ENCODE measurements at places on chromosomes 16 and 17.

GRCh38 chr16:4052096-4052495, 64.1 kb downstream of the ADCY9 start:
- DNase-seq: no peak

DNA sequence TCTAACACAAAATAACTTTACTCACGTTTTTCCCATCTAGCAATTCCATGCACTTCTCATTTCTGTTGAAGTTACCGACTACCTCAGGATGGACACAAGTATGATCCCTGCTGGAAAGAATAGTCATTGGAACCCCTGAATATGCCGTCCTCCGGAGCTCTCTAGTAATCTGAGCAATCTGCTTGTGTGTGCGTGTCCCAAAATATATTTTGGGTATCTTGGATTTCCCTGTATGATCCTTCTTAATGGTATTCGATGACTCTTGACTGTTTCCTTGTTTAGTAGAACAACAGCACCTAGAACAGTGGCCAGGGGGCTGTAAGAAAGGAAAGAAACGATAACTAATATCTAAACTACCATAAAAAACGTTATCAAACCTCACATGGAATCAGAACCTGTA, 54.9 kb downstream of the BRIP1 start:
- DNase-seq: no peak

DNA sequence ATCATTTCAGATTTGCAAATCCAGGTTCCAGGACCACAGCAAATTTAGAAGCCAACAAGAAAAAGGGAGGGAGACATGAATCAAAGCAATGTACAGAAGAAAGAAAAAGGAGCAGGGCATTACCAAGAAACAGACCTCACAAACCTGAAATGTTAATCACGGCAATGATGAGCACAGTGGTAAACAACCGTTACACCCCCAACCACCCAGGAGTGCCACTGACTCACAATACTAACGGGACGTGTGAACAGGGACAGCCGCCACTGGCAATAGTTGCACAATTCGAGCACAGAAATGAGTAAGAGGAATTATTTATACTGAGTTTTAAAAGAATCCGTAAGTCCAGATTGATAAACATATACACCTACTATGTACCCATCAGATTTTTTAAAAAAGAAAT, 13.8 kb downstream of the USP22 start:
- no peak for DNase-seq

DNA sequence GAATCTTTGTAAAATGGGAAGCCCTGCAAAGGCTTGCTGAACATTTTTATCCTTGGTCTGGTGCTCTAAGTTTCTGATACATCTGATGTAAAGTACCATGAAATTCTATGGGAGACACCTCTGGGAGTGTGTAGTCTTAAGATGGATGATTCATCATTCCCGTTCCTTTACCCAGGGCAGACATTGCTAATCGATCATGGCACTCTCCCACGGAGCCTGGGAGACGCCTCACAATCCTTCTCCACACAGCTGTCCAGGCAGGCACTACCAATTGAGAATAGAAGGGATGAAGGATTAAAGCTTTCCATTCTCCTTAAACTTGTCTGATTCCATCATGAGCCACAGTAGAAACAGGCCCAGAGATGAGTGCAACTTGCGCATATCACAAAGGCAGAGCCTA, 144.8 kb downstream of the GSG1L start:
- DNase-seq: no peak

GRCh38 chr16:17437127-17437720, 33.5 kb downstream of the XYLT1 start:
- no peak for DNase-seq

GRCh38 chr17:82751171-82751570, 694 bp upstream of the TBCD start:
- no peak for DNase-seq

- no peak for DNase-seq
Observed at GRCh38 chr16:4937782-4938682, 1.1 kb upstream of the PPL start.

DNA sequence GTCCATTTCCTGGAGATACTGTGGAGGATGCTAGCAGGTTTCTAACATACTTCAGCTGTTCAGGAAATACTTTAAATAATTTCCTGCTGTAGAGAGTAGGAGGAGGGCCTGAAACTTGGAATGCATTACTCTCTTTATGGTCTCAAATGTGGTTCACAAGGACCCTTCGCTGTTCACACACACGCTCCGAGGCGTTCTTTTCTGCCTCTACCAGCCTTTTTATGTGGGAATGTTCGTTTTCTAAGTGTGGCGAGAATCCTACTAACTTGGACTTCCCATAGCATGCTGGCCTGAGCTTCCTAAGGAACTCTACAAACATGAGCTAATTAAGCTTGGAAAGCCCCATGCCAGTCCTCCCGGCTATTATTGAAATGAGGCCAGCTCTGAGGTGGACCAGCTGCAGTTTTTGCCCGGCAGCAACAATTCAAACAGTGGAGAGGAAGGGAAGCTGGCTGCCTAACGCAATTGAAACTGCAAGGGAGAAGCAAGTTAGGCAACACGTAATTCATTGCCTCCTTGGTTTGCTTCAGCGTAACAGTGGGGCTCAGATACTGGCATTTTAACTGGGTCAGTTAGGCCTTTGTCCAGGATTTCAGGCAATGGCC, 18.9 kb downstream of the KPNA2 start:
- peak; percentile 39 for DNase-seq

GRCh38 chr17:46766493-46767491, 51.7 kb downstream of the WNT3 start:
- DNase-seq: no peak

DNA sequence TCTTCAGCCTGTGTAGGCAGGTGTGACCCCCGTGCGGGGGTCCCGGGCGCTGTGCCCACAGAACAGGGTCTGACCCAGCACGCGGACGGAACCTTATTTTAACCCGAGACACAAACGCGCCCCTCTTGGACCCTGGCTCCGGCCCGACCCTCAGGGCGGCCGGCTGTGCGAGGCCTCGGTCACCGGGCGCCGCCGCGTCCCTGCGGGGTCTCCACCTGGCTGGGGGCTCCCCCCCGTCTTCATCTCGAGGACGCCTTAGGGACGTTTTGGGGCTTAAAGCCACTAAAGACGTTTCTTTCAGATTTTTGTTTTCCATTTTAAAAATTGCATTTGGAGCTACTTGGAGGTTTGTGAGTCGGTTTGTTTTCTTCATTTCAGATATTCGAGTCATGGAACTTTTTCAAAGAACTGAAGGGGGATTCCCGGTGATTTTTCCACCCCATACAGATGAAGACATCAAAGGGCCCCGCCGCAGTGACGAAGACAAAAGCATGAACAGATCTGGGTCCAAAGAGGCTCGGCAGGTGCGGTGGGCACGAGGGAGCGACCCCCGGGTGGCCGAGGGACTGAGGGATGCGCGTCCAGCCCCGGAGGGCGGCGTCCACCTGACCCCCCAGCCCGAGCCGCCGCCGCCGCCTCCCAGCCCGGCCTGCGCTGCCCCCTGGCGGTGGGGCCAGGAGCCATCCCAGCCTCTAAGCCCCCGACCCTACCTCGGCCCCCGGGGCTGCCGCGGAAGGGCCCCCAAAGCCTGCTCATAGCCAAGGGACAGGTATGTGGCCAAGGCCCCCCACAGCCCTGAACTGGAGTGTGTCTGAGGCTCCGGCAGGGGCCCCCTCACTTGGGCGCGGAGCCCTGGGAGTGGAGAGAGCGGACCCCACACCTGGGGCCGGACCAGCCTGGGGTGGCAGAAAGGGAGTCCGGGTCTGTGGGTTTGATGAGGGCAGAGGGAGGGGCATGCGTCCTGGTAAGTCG, 3.8 kb upstream of the CD7 start:
- no peak for DNase-seq

GRCh38 chr16:12236589-12236988, 260.1 kb downstream of the SNX29 start:
- DNase-seq: no peak

DNA sequence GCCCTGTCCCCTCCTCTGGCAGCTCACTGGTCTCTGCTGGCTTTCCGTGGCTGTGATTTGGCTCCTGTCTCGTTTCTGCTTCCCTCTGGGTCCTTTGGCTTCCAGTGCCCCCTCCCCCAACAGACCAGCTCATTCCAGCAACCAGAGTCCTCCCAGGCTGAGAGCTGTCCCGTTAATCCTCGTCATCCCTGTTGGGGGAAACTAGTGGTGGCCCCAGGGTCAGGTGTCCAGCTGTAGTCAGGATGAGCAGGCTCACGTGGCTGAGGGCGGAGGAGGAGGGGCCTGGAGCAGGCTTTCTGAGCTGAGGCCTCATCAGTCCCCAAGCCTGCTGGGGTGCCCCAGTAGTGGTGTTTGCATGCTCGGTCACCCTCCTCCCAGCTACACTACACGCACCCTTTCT, 10.7 kb upstream of the CBX4 start:
- DNase-seq: no peak

DNA sequence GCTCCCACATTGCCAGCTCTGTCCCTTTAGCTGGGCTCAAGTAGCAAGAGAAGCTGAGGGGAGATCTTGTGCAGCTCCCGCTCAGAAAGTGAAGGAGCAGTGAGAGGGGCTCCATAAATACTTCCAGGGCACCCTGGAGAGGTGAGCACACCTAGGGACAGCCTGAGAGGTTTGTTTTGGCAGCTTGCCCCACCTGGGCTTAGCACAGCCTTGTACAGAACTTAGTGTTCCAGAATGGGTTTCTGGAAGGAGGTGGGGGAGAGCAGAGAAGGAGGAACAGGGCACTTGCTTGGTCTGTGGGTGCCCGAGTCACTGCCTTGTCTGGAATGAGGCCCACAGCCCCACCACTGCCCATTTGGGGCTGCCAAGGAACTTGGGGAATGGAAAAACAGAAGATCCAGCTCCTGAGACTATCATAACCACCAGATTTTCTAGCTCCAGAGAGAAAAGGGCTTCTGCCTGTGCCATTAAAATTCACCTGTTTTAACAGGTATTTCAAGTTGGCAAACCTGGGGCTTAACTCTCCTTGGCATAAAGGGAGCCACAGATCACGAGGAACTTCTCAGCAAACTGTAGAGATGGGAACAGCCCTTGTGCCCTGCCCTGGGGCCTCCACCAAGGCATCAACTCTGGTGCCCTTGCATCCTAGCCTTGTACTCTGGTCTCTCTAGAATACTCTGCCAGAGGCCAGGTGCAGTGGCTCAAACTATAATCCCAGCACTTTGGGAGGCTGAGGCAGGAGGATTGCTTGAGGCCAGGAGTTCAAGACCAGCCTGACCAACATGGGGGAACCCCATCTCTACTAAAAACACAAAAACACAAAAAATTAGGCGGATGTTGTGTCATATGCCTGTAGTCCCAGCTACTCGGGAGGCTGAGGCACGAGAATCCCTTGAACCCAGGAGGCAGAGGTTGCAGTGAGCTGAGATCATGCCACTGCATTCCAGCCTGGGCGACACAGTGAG, 1.9 kb downstream of the PRR15L start:
- DNase-seq: no peak

GRCh38 chr17:16818821-16819683, 129.0 kb downstream of the CCDC144A start:
- no peak for DNase-seq

DNA sequence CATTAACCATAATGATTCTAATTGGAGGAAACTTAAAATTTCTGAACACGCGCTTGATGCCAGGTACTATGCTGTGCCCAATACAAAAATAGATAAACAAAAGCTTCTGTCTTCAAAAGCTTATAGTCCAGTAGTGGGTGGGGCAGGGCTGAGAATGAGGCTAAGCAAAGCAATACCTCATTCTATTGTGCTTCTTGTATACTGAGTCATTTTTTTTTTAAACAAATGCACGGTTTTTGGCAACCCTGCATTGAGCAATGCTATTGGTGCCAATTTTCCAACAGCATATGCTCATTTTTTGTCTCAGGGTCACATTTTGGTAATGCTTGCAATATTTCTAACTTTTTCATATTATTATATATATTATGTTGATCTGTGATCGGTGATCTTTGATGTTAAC, 34.7 kb upstream of the HNF1B start:
- DNase-seq: no peak

DNA sequence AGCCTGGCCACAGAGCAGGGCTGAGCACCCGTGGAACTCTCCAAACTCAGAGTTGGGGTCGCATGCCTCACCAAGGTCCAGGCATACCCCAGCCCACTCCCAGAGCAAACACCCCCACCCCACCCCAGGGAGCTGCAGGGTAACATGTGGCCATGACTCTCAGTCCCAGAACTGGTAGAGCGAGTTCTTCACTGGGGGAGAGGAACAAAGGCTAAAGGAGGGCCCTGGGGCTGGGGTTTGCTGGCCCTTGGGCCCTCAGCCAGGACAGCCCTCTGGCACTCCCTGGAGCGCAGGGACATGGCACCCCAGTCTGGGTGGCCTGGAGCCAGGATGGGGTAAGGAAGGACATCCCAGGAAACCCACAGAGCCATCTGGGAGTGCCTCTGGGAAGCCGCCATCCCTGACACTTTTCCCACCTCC, 4.2 kb downstream of the HID1 start:
- no peak for DNase-seq

GRCh38 chr16:1102921-1103635, 7.0 kb upstream of the C1QTNF8 start:
- DNase-seq: no peak

DNA sequence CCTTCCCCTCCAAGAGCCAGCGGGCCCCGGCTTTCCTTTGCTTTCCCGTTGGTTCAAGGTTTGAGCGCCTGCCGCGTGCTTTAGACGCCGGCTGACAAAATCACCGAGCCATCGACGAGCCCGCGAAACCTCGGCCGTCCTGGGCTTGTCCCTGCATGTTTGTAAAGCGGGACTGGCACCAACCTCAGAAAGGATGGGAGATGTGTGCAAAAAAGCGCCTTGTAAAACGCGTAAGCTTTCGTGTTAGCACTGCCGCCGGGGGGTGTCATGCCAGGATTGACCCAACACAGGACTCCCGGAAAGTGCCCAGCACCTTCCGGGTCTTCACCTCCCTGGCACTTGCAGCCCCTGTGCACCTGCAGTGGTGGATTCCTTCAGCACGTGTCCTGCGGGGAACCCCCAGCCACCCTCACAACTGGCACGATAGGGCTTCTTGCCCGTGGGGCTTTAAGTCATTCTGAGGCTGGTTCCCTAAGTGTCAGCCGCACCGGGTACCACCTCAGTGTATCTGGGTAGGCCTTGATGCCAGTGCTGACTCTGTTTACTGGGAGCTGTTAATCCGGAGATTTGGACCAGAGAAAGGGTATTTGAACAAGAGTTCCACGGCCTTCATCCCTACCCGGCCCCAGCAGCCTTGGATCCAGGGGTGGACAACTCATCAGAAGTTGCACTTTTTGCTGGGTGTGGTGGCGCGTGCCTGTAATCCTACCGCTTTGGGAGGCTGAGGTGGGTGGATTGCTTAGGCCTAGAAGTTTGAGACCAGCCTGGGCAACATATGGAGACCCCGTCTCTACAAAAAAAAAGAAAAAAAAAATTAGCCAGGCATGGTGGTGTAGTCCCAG, 817 bp downstream of the NDUFAF8 start:
- no peak for DNase-seq

- DNase-seq: no peak
Observed at GRCh38 chr17:37725021-37725595, 19.8 kb downstream of the HNF1B start.

GRCh38 chr16:57981636-57982035, 10.7 kb upstream of the CNGB1 start:
- DNase-seq: no peak

GRCh38 chr17:8757189-8757588, 1.2 kb downstream of the SPDYE4 start:
- no peak for DNase-seq

GRCh38 chr16:67212766-67213165, 13.8 kb downstream of the ELMO3 start:
- DNase-seq: no peak

- DNase-seq: no peak
Observed at GRCh38 chr17:1625581-1625980, 3.1 kb downstream of the SLC43A2 start.

- DNase-seq: no peak
Observed at GRCh38 chr17:63341276-63341675, 104.8 kb downstream of the CYB561 start.
